Forelimb muscle (tissue), 1 donor: ENCODE measurements at places on chromosomes 5 and 9. TPM values are rescaled to one million over a fixed set of nuclear protein-coding genes. Genes with fewer than 3 reads are reported as not detected.

STC2 gene
- polyA plus RNA-seq, result 5.7 TPM

TEX53 gene
- not detected for polyA plus RNA-seq

AFAP1L1 gene
- polyA plus RNA-seq, result 106 TPM

GZMA gene
- polyA plus RNA-seq, result 0.67 TPM

TMEM8B gene
- 20.3 TPM for polyA plus RNA-seq

OR1L1 gene
- not detected for polyA plus RNA-seq

CCDC183 gene
- polyA plus RNA-seq, result 1.9 TPM

GRM6 gene
- 0.81 TPM for polyA plus RNA-seq

CCL27 gene
- 0.51 TPM for polyA plus RNA-seq

OR5C1 gene
- not detected for polyA plus RNA-seq

TMEM250 gene
- polyA plus RNA-seq, result 21.1 TPM

ZNF300 gene
- 8.9 TPM for polyA plus RNA-seq

CAVIN4 gene
- polyA plus RNA-seq, result 276 TPM

MOB3B gene
- 2.0 TPM for polyA plus RNA-seq

CAMK4 gene
- polyA plus RNA-seq, result 4.7 TPM

CTXN3 gene
- polyA plus RNA-seq, result 1.0 TPM

MYORG gene
- 16.3 TPM for polyA plus RNA-seq

GKAP1 gene
- 20.2 TPM for polyA plus RNA-seq

APBA1 gene
- polyA plus RNA-seq, result 5.3 TPM

IRX2 gene
- polyA plus RNA-seq, result 0.13 TPM

SHOC1 gene
- 0.11 TPM for polyA plus RNA-seq

CD72 gene
- polyA plus RNA-seq, result 2.6 TPM
